ENCODE measurements at places on chromosomes 2 and 18.

DNA sequence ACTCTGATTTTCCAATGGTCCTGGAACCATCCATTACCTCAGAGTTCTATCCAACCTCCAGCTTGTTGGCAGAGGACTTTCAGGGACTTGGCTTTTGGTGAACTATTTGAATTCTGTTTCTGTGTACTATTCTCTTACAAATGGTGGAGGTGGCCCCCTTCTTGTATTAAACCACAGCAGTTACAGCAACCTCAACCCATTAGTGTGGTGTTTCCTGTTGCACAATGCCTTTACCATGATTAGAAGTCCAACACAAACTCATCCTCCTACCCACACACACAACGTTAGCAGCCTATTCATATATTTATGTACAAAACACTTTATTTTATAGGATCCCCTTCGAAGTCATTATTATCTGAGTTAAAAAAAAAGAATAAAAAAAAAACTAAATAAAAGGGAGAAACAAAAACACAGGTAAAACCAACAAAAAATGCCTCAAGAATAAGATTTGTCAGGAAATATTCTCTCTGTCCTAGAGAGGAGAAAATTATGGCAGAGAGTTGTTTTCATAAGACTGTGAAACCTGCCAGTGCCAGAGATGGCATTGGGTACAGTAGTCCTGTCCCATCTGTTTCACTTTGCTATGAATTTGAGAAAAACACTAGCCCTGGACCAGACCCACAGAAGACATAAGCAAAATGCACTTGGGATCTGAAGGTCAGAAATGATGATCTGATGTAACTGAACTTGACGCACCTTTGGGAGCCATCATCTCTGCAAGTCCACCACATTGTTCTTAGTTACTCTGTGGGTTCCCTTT is 1896.0 kb upstream of the PIK3C3 start:
- no peak for DNase-seq

- no peak for DNase-seq
Observed at GRCh38 chr2:176683618-176684111, 414.4 kb downstream of the MTX2 start.

- no peak for DNase-seq
Observed at GRCh38 chr18:69958422-69958821, 10.7 kb upstream of the CD226 start.

GRCh38 chr2:20574930-20575329 is 76.0 kb downstream of the HS1BP3 start:
- no peak for DNase-seq

GRCh38 chr2:109452318-109453305 is 161.2 kb downstream of the SEPTIN10 start:
- DNase-seq: no peak

All from stimulated activated CD4-positive, alpha-beta T cell treated with anti-CD3 and anti-CD28 coated beads, Interleukin-1b, Interleukin-23, amount 100 ng/mL, for 1 hour (primary cell).